Stimulated activated CD8-positive, alpha-beta memory T cell treated with anti-CD3 and anti-CD28 coated beads, Interleukin-12 subunit alpha, Interleukin-12 subunit beta, amount 100 ng/mL, for 4 hours (primary cell): ENCODE measurements at places on chromosomes 1 and 21.

DNA sequence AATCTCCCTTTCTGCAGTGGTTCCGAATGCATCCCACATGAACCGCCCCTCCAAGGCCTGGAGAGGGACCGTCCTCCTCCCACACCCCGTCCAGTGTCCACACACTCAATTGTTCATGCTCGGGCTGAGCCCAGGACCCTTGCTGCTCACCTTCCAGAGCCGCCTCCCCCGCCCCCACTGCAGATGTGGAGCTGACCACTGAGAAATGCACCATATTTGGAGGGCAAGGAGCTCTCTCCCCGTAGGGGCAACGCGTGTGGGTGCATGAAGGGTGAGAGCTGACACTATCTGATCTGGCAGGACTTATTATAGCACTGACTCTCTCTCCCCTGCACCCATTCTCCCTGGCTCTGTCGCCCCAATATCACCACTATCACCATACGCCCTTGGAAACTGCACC lies 4.0 kb upstream of the S100A3 start:
- DNase-seq: no peak

DNA sequence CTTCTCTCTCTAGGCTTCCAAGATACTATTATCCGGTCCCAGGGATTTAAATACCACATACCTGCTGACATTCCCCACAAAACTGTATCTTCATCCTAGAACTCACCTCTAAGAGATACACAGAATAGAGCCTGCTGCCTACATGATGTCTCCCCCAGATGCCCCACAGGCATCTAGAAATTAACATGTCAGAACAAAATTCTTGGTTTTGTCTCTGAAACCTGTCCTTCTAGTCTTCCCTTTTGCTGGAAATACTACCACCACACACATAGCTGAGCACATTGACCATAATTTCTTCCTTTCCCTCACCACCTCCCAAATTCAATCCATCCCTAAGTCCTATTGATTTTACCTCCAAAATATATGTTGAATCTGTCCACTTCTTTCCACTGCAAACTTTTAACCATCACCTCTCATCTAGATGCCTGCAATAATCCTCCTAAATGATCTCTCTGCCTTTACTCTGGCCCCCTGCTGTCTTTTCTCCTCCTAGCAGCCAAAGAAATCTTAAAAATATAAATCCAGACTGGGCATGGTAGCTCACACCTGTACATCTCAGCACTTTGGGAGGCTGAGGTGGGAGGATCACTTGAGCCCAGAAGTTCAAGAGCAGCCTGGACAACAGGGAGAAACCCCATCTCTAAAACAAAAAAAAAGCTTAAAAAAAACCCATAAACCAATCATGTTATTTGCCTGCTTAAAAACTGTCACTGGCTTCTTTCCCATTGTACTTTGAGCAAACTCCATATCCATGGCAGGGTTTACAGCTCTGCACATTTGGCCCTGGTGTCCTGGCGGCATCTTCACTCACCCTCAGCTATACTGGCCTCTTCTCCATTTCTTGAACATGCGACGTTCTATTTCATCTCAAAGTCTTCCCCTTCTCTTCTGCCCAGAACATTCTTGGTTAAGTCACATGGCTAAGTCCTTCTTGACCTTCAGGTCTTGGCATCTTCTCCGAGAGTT lies 6.2 kb upstream of the FAM76A start:
- no peak for DNase-seq

GRCh38 chr1:112700290-112701226 lies 6.4 kb downstream of the RHOC start:
- peak; percentile 66 for DNase-seq

DNA sequence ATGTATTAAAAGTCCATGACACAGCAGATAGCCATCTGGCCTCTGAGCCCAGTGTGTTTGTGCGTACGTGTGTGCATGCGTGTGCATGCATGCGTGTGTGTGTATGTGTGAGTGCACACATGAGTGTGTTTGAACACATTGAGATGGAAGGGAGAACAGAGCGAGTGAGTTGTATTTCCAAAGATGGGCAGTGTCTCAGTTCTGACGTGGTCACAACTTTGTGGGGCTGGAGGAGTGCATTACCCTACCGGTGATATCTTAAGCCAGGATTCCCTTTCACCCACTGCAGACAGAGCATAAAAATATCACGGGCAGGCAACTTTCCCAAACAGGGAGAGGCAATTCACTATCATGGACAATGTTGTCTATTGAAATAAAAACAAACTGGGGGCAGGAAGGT lies 27.8 kb downstream of the IRF2BP2 start:
- no peak for DNase-seq

DNA sequence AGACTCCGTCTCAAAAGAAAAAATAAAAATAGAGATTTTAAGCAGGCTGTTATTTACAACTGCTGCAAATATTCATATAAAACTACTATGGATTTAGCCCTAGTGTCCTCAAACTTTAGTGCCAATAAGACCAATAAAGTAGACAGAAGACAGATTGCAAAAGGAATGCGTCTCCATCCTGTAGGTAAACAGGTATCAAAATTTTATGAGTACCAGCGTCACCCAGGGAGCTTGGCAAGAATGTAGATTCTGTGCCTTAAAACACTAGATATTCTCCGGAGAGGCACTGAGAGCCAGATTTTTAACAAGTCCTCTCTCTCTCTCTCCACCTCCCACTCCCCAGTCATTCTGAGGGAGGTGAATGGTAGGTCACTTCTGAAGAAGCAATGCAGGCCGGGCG lies 18.4 kb downstream of the SMYD3 start:
- no peak for DNase-seq

- peak; percentile 37 for DNase-seq
Measured at GRCh38 chr1:203325026-203325417, 19.7 kb downstream of the BTG2 start.

- DNase-seq: no peak
Measured at GRCh38 chr21:15141261-15141970, 76.6 kb upstream of the NRIP1 start.

GRCh38 chr1:109046671-109047070 lies 4.8 kb upstream of the WDR47 start:
- no peak for DNase-seq
